ENCODE measurements at places on chromosomes 13 and 19.

DNA sequence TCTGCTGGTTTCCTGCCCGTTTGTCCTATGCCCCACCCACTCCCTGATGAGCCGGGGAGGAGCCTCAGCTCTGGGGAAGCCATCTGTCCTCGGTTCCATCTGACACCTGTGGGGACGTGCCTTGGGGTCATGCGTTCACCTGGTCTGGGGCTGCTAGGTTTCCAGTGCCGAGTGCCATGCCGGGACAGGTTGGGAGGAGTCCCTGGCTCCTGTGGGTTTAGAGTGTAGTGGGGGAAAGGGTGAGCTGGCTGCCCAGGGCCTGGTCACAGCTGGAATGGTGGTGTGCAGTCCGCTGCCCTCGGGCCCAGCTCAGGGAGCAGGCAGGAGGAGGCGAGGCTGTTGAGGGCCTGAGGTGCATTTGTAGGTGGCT, 2.5 kb downstream of the KDM4B start:
- DNase-seq, result peak; percentile 74

DNA sequence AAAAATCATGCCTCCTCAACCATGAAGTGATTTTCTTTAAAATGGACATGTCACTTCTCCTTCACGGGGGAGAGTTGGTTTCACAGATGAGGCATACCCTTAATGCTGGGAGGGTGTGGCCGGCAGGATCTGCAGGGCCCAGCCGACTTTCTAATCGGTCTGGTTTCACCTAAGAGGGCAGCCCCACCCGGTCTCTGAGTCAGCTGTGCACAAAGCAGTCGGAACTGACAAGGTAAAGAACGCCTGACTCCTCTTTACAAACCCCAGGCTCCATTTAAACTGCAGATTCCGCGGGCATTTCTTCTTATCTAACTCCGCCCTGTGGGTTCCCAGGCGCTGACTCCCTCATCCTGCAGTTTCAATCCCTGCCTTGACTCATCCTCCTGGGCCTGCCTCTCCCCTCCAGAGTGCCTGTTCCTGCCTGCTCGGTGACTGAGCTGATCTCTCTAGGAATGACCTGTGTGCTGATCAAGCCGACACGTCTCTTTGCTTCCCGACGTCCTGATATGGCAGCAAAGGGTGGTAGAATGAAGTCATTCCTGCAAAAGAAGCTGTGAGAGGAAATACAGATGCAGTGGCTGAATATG, 63.4 kb downstream of the EFNB2 start:
- peak; percentile 21 for DNase-seq

DNA sequence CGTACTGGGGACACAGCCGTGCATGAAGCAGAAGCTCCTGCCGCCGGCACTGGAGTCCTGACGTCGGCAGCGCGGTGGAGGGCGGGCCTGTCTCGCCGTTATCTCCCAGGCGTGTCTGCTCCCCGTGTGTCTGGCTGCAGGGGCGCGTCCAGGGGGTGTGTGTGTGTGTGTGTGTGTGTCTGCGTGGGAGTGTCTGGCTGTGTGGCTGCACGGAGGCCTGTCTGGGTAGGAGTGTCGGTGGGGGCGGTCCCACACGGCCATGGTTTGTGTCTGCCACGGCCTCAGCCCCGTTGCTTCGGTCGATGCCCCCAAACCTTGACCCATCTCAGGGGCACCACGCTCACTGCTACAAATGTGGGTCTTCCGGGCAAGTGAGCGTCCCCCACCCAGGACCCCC, 18.3 kb downstream of the ARID3A start:
- no peak for DNase-seq

- no peak for DNase-seq
These were observed 232.2 kb downstream of the GGACT start for GRCh38 chr13:100356426-100356825.

- DNase-seq, result no peak
These were observed 29.0 kb downstream of the ZNF627 start for GRCh38 chr19:11626252-11626651.

- peak; percentile 24 for DNase-seq
These were observed 800 bp downstream of the ETFB start for GRCh38 chr19:51365211-51365964.

- peak; percentile 52 for DNase-seq
These were observed 178.4 kb downstream of the FGF9 start for GRCh38 chr13:21849323-21849722.

DNA sequence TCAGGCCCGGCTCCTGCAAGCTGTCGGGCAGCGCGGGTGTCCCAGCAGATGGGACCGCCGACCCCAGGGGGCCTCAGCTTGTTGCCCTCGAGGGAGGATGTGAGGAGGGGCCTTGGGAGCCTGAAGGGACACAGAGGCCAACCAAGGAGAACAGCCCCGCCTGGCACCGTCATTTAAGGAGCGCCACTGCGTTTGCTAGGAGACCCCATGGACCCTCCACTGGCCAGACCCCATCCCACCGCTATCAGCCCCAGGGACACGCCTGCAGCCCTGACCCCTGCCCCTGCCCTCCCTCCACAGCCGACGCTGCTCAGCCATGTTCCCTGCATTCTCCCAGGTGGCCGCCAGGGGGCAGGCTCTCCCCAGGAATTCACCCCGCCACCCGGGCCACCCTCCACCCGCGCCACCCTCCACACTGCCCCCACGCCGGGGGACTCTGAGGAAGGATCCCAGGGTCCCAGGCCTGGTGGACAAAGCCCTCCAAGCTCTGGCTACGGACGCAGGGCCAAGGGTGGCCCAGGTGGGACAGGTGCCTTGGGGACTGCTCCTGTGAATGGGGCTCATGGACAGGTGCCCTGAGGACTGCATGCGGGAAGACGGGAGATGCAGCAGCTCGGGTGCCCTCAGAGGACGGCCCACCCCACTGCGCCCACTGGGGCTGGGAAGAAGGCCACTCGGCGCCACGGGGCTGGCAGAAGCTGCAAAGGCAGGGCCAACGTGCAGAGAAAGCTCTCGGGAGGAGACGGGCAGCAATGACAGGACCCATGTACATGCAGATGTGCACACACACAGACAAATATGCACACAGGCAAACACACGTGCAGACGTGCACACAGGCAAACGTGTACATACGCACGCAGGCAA, 34.4 kb downstream of the PIP5K1C start:
- DNase-seq, result peak; percentile 48

DNA sequence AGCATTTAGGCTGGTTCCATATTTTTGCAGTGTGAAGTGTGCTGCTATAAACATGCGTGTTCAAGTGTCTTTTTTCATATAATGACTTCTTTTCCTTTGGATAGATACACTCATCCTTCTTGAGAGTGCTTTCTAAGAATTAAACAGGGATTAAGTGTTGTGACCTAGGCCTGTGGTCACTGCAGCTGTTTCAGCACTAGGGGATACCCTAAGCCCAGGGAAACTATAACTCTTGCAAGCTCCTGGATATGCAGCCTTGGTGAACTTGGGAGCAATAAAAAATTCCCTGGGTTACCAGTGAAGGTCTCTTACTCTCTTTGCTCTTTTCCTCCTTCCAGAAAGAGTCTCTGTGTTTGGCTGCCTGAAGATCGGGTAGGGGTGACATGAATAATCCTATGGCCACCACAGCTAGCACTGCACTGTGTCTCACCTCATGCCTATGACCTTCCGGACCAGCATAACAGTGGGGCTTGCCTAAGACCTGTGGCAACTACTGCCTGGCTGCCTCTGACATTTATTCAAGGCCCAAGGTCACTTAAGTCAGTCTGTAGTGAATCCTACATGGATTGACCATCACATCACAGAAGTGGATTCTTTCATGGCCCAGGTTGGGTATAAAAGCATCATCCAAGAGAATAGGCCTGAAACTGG, 799.7 kb downstream of the DACH1 start:
- peak; percentile 70 for DNase-seq

- no peak for DNase-seq
These were observed 12.4 kb downstream of the ZNF780A start for GRCh38 chr19:40078377-40078776.

DNA sequence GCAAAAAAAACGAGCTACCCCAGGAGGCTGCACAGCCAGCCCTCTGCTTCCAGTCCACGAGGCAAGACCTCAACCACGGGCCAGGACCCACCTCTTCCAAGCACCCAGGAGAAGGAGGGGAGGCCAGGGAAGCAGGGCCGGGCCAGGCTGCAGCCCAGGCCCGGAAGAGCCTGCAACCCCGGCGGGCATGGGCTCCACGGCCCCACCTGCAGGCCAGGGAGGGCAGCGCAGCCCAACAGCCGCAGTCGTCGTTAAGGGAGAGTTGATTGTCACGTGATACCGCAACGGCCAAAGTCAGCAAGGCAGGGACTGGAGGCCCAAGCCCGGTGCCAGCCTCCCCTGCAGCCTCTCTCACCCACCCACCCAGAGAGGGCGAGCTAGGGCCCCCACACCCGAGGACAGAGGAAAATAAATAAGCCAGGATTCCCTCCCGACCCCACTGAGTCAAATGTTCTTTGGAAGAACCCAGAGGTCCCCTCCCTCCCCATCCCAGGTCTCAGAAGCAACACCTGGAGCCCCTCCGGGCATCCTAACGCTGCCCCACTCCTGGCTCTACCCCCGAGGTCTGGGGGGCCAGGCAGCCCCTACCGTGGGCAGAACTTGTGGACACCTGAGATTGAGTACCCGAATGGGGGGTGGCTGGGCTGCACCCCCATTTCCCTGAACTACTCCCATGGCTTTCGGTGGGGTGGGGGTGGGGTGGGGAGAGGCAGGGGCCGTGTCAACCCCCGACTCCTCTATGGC, 5.2 kb upstream of the REXO1 start:
- DNase-seq, result peak; percentile 87

DNA sequence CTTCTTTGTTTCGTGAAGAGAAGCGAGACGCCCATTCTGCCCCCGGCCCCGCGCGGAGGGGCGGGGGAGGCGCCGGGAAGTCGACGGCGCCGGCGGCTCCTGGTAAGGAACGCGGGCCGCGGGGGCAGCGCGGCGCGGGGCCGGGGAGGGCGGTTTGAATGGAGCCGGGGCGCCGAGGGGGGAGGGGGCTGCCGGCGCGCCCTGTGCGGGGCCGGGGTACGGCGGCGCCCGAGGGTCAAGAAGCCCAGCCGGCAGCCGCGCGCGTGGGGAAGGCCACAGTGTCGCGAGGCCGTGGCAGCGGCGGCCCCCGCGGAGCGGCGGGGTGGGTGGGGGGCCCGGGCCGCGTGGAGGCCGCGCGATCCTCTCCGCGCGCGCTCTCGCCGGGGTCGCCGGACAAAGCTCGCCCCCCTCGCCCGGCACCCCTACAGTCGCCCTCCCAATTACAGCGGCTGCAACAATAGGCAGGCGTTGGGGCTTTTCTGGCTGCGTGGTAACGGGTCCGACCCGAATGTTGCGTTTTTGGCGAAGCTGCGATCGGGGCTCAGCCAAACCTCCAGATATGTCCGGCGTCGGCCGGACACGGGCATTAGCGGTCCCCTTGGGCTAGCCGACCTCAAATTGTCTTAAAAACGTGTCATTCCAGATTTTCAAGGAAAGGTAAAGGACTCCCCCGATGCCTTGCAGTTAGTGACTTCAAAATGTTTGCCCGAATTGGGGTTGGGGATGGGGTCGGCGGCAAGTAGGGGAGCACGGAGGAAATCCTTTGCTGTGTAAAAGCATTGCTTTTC, 437 bp downstream of the SMARCA4 start:
- DNase-seq, result peak; percentile 40

GRCh38 chr19:33718651-33719254, 77.9 kb upstream of the KCTD15 start:
- peak; percentile 9 for DNase-seq

- peak; percentile 24 for DNase-seq
These were observed 8.9 kb upstream of the CCNP start for GRCh38 chr19:40235238-40236025.

DNA sequence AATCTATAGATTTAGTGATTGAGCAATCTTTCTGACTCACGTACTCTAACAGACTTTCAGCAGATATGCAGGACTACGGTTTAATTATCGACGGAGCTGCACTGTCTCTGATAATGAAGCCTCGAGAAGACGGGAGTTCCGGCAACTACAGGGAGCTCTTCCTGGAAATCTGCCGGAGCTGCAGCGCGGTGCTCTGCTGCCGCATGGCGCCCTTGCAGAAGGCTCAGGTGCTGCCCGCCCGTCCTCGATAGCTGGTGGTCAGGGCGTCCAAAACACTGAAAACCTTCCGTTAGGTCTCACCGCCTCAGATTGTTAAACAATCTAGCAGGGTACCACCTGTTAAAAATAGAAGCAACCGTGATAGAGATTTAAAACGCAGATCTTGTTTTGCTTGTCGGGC, 113.2 kb upstream of the MCF2L start:
- DNase-seq, result no peak

DNA sequence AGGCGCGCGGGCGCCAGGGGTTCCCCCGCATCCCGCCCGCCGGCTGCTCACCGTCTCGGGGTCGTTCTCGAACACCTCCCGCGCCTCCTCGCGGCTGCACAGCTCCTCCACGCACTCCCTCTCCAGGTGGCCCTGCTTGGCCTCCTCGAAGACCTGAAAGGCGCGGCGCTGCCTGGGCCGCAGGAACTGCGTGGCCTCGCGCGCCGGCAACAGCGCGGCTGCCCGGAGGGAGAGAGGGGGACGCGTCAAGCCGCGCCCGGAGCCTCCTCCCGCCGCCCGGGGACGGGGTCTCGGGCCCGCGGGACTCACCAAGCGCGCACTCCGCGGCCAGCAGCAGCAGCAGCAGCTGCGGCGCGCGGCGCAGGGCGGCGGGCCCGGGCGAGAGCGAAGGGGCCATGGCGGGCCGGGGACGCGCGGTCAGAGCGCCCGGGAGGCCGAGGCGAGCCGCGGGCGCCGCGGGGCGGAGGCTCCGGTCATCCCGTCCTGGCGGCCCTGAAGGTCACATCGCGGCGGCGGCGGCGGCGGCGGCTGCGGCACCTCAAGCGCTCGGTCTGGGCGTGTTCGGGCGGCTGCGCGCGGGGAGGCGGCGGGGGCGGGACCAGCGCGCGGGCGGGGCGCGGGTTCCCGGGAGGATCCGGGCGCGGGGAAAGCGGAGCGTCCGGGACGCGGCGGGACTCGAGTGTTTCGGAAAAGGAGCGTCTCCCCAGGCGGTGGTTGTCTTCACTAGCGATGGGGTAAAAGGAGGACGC, at the start of gene GAS6:
Gene GAS6, minus strand, starts transcription at position 553 of the 749 bp plus-strand sequence. Its CDS starts 156 bp downstream, at position 397.
- no peak for DNase-seq

DNA sequence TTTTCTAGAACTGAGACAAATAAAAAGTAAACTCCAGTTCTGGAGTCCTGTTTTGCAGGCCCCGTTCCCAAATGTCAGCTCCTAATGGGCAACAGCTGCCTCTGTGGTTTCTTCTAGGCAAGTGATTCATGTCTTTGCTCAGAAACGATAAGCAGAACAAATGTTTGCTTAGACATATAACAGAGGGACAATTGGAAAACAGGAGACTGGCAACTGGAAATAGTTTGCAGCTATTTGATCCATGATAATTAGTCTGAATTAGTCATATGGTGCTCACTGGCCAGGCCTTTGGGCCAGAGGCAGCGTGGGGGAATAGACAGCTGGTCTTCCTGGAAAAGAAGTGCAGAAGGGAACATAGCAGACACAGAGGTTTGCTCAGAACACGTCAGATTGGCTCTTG, 29.2 kb upstream of the TSHZ3 start:
- DNase-seq, result no peak

DNA sequence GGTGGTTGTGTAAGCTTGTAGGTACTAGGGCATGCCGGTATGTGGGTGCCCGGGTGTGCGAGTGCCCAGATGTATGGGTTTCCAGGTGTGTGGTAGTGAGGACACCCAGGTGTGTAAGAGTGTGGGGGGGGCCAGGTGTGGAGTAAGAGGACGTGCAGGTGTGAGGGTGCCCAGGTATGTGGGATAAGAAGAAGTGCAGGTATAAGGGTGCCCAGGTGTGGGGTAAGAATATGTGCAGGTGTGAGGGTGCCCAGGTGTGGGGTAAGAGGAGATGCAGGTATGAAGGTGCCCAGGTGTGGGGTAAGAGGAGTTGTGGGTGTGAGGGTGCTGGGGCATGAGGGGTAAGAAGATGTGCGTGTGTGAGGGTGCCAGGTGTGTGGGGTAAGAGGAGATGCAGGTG, 14.3 kb downstream of the MARK4 start:
- DNase-seq, result no peak

All from NCI-H82 (cell line).